Kidney glomerular epithelial cell (primary cell): ENCODE measurements at places on chromosomes 2 and 18.

- DNase-seq: no peak
Measured at GRCh38 chr2:110678457-110679336, 834 bp upstream of the BUB1 start.

DNA sequence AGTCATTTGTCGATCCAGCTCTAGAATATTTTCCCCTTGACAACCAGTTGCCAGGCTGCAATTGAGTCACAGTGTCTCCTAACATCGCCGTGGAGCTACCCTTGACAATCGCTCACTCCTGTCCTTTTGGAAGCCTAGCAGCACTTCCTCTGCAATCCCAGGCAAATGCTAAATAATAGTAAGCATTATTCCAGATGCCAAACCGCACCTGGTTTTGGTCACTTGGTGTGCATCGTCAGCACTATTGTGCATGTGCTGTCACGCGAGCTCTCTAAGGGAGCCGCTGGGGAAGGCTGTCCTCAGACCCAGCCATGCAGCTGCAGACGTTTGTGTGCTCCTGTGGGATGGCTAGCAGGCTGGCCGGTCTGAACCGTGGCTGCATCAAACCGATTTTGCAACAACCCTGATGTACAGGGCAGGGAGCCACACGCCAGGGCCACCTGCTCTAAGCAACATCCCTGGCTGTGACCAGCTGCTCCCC, 549.5 kb upstream of the ID2 start:
- no peak for DNase-seq

DNA sequence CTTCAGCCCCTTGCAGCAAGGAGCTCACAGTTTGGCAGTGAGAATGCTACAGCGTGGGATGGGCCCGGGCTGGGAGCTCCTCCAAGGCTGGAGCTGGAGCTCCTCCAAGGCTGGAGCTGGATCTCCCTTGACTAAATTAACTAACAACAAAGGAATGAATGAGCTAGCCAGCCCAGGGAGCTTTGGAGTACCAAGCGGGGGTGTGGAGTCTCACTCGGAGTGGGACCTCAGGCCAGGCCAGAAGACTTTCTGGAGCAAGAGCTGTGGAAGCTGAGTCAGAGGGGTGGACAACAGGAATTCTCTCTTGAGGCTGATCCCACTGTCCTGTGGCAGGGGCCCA, 244.7 kb upstream of the HS6ST1 start:
- peak; percentile 63 for DNase-seq

- no peak for DNase-seq
Measured at GRCh38 chr2:119774026-119774425, 14.3 kb downstream of the PTPN4 start.

GRCh38 chr2:204226305-204226880, 289.8 kb downstream of the ICOS start:
- DNase-seq: no peak
